ENCODE measurements at places on chromosomes 13 and 19.

DNA sequence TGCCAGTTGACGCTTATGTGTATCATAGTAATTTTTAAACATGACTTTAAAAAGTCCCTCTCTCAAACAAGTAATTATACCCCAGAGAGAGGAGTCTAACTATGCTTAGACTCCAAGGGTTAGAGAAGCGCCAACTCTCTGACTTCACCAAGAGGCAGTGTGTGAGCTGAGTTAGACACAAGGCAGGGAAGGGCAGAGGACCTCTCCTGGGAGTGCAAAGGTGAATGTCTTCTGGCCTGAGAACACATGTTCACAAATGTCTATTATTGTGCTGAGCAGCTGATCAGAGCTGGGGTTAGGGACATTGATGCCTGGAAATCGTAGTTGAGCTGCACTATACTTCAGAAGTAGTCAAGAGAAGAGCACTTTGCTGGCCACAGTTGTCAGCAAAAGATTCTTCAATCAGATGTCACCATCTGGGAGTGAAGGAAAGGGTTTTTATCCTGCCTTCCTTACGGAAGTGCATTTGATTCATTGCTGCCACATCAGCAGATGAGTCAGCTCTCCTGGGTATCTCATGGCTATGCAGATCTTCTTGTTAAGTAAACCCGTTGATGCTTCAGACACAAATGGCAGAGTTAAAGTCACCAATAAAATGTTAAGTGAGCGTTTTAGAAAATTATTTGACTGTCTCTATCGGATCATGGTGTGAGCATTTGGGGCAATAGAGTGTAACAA is 283.2 kb upstream of the ARGLU1 start:
- peak; percentile 22 for DNase-seq

DNA sequence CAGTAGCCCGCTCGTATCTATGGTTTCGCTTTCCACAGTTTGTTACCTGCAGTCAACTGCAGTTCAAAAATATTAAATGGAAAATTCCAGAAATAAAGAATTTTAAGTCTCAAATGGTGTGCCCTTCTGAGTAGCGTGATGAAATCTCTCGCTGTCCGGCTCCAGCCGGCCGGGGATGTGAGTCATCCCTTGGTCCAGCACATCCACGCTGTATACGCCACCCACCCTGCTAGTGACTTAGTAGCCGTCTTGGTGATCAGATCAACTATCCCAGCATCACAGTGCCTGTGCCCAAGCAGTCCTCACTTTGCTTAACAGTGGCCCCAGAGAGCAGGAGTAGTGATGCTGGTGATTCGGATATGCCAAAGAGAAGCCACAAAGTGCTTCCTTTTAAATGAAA is 40.0 kb downstream of the ZNF331 start:
- no peak for DNase-seq

GRCh38 chr19:14779151-14779550 is 791 bp upstream of the ADGRE2 start:
- DNase-seq, result no peak

GRCh38 chr19:17135001-17135853 is 59.6 kb downstream of the MYO9B start:
- DNase-seq, result peak; percentile 100

- peak; percentile 81 for DNase-seq
Observed at GRCh38 chr19:49114630-49115363, 627 bp downstream of the LIN7B start.

DNA sequence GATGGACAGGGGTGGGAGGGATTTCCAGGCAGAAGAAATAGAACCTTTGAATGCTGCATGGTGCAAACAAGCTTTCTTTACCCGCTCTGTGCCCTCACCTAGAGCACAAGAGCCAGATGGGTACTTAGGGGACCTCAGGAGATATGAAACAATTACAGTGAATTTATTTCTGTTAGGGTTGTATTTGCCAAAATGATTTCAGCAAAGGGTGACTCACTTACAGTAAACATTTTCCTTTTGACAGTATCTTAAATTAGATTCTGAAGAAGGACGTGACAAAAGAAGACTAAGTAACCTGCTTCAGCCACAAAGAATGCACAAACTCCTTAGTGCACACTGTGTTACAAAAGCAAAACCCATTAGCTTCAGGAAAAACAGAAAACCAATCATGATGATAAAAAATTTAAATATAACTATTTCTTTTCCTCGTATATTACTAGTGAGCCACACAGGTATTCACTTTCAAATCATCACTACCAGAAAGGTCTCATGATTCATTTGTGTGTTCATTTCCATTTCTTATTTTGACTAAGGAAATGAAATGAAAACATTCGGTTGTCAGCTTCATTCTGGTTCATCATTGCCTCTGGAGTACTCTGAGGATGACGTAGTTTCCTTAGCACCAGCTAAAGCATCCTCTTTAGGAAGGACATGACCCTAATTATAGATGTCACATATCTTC is 158.8 kb downstream of the NHLRC3 start:
- DNase-seq, result no peak

DNA sequence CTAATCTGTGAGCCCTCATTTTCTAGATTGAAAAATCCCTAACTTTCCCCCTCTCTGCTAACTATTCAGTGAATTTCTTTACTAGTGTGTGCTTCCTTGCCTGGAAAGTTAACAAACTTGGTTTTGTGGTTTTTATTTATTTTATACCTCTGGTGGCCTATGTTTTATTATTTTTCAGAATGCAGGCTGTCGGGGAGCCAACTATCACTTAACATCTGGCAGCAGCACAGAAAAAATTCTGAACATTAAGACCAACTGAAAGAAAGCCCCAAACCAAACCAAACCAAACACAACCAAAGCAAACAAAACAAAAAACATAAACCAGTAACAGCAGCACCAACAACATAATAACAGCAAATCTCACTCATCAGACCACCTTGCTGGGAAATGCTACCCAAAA is 109.0 kb upstream of the KL start:
- no peak for DNase-seq
